Activated T-helper 1 cell treated with anti-CD3 and anti-CD28 coated beads, Interleukin-12 subunit alpha, Interleukin-12 subunit beta, Interleukin-2, Interleukin-4 antibody, amounts not matched to agents 30 ng/mL and 10 ng/mL and 1 ng/mL, durations not matched to agents 14 hours and 24 hours and 36 hours (primary cell): ENCODE measurements at places on chromosomes 16 and 17.

DNA sequence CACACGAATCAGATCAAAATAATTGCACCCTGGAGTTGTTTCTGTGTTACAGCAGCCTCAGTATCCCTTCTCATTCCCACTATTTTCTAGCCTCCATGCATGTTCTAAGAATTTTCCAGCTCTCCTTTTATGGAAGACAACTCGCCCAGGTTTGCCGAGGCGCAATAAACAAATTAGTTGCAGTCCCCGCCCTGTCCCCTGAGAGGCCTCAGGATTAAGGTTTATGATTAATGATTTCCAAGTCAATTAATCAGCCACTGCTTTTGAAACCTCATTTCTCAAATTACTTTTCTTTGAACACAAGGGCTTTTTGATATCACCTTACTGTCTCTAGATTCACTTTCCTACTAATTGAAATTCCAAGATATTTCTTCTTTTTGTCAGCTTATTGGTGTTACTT, 138.3 kb upstream of the HSBP1 start:
- DNase-seq, result no peak

DNA sequence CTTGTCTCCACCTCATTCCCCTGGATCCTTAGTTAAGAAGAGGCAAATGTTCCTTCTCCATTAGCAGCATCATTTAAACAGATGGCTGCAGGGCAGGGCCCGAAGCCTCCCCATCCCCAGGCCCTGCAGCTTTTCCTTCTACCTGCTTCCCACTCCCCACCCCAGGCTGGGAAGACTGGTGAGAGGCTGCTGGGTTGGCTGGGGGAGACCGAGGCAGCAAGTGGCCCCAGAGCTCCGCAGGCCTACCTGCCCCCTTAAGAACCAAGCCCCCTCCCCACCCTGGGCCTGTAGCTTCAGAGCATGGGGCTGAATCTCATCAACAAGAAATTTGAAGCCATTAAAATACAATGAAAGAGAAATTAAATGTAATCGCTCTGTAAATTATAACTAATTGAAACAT, 22.1 kb upstream of the RPL38 start:
- no peak for DNase-seq

GRCh38 chr16:79550373-79550772, 50.2 kb downstream of the MAF start:
- DNase-seq, result no peak

- DNase-seq, result no peak
These were observed 316.9 kb downstream of the SEC14L1 start for GRCh38 chr17:77457572-77458201.

- DNase-seq, result no peak
These were observed 15.0 kb downstream of the SLC38A8 start for GRCh38 chr16:84027625-84028024.

GRCh38 chr17:38706505-38707216, 1.6 kb downstream of the MLLT6 start:
- no peak for DNase-seq

DNA sequence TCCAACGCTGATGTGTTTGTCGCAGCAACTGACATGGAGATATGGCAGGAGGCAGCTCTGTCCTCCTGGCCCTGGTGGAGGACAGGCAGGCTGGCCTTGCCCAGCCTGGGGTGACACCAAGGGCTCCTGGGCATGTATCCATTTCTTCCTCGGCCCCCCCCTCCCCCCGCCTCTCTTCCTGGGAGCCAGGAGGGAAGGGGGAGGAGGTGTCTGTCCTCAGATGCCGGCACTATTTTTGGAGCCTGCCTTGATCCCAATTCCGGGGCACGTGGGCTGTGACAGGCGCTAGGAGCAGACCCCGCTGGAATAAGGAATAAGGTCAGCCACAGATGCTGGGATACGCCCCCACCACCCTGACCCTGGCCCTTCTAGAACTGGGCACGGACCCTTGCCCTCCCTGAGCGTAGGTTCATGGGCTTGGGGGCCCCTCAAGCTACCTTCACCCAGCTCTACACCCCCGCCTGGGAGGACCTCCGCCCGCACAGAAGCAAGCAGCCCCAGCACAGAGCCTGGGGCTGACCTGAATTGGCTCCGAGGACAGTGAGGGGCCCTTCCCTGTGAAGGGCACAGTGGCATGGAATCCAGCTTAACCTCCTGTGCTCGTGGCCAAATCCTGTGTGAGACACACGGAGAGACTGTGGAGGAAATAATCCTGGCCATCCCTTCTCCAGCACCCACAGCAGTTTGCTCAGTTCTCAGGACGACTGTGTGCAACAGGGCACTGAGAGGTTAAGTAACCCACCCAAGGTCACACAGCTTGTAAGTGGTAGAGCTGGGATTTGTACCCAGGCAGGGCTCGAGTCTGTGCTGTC, 24.1 kb downstream of the SEC14L5 start:
- DNase-seq, result no peak

- DNase-seq, result no peak
These were observed 3.7 kb downstream of the NFE2L1 start for GRCh38 chr17:48051706-48052486.

- DNase-seq, result no peak
These were observed 26.7 kb upstream of the NUDT16L1 start for GRCh38 chr16:4666537-4667202.

- no peak for DNase-seq
These were observed 59.6 kb downstream of the TNFRSF13B start for GRCh38 chr17:16912021-16912962.

- no peak for DNase-seq
These were observed 10.9 kb downstream of the CACNB1 start for GRCh38 chr17:39186481-39187002.

DNA sequence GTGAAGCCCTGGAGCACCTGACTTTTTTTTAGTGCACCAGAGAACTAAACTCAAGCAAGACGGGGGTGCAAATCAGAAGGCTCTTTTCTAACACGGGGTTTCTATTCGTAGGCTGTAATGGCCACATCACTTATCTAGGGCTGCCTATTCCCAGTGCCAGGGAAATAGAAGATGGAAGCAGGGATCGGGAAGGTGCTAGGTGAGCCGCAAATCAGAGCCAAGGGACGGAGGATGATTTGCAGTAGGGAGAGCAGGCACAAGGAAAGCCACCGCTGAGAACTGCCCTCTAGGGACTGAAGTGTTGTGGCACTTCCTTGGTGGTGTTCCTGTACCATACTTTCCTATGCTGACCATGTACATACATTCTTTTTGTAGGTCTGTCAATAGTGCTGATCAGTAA, 7.8 kb upstream of the SLC46A1 start:
- DNase-seq, result no peak

DNA sequence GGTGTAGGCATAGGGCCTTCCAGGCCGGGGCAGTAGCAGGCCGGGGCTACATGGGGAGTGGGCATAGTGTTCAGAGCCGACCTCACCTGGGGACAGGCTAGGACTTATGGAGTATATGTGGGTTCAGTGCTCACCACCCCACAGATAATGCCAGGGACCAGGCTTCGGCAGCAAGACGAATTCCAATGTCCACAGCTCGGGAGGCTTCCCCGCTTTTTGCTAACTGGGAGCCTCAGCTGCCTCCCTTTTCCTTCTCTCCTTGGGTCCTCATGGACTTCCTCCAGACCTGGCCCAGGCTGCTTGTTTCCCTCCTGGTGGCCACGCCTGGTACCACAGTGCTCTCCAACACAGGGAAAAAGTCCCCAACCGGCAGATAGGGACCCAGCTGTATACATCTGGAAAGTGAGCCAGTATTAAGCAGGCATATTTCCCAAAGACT, 20.1 kb upstream of the SLC46A1 start:
- no peak for DNase-seq

GRCh38 chr16:28140788-28141618, 70.8 kb downstream of the XPO6 start:
- DNase-seq, result peak; percentile 76

- DNase-seq, result no peak
These were observed 29.0 kb downstream of the RAB11FIP3 start for GRCh38 chr16:454397-454940.

GRCh38 chr16:87600246-87600645, 2.1 kb upstream of the JPH3 start:
- no peak for DNase-seq

DNA sequence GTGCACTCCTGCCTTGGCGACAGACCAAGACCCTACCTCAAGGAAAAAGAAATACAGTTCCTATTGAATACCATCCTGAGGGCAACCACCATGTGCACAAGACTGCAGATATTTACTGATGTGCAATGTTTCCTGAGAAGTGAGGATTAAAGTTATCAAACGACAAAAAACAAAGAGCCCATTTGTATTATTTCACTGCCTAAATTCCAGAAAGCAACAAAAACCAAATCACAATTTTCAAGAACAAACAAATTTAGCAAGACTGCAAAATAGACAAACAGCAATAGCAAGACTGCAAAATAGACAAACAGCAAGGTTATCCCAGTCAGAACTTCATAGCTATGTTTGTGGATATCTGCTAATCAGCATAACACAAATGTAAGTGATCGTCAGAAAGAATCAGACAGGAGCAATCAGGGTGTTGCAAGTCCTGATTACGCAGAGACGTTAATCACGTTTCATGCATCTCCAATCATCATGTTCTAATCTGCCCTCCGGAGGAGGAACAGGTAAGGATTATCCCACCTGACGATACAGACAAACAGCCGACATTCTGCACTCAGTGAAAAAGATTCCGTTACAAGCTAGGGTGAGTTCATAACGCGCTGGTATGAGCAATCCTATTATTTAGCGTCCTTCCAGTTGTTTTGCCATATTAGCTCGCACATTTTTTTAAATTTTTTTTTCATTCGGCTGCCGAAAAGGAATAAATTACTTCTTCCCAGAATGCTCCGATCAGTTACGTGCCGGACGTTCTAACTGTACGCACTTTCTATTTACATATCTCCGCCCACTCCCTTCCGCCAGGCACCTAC, 2.9 kb downstream of the TMEM107 start:
- DNase-seq, result peak; percentile 76

DNA sequence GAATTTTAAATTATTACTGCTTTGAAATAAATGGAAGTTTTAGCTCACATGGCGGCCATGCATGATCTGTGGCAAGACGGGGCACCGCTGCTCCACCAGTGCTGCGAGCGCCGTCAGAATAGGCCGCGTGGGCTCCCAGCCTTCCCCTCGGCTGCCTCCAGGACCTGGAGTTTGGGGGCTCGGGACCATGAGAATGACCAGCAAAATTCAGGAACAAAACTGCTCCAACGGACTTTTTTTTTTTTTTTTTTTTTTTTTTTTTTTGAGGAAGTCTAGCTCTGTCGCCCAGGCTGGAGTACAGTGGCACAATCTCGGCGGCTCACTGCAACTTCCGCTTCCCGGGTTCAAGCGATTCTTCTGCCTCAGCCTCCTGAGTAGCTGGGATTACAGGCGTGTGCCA, 38.3 kb upstream of the AKAP1 start:
- no peak for DNase-seq

GRCh38 chr17:6786618-6787017, 10.6 kb downstream of the FBXO39 start:
- no peak for DNase-seq

GRCh38 chr17:13102477-13102876, 84.7 kb upstream of the ELAC2 start:
- no peak for DNase-seq

DNA sequence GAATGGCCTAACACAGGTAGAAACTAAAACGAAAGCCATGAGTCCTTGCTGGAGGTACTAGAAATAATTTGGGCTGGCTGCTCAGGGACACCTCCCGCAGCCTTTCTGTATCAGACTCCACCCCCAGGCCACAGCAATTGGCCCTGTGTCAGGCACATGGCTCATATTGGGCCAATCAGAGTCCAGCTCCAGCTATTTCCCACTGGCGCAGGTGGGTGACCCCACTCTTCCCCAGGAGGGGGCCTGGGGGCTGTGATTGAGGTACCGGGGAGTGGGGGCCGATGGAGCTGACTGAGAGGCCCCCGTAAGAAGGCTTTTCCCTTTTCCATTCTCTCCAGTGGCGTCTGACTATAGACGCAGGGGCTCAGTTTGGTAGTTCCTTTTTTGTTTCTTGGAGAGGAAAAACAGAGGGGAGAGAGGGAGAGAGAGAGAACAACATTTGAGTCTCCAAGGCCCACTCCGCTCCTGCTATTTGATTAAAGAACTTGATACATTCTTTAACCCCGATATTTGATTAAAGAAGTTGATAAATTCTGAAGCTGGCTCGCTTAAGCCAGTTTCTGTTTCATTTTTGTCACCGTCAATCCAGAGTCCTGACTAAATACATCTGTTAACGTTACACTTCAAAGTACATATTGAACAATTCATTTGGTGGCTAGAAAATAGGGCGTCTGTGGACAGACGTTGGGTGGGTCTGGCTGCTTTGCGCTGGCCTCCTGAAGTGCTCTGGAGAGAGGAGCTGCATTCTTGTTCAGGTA, 26.3 kb downstream of the FOXL1 start:
- DNase-seq, result peak; percentile 43

- no peak for DNase-seq
These were observed 35.1 kb upstream of the SREBF1 start for GRCh38 chr17:17871913-17872312.

GRCh38 chr17:59601130-59601529, 18.6 kb upstream of the CLTC start:
- no peak for DNase-seq
